ENCODE measurements at places on chromosomes 13 and 19.

DNA sequence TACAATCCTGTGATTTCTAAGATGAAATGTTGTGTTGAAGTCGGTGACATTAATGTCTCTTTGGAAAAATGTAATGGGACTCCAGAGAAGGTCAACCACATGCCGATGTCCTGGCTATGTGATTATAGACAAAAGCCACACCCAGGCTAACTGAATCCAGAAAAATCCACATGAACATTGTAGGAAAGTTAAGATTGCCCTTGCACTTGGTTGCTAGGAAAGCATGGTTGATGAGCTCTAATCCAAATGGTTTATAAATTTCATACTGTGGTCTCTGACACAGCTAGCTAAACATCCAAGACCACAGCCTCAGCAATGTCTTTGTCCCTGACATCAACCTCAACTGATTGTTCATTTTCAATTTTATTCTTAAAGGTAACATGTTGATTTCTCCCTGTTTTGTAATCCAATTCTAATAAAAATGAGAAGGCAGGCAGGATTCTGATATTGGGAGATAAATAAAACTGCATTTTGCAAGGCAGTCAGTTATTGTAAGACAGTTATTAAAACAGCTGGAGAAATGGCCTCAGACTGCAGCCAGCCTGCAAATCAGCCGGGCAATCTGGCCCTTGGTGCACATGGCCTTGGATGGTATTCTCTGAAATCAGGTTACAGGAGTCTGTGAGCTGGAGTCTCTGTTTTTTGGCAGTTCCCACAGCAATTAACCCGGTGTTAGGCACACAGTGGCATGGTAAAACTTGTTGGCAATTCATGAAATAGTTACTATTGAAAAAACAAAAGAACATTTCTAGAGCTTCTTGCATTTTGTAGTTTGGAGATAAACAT lies 93.9 kb downstream of the STARD13 start:
- peak overlapping the region; percentile 80 for H3K27ac ChIP-seq
- peak; percentile 75 for DNase-seq
- peaks cover 28% of the 10 kb centered on the region for H3K4me1 ChIP-seq
- H3K36me3 ChIP-seq, result peaks cover 3% of the 10 kb centered on the region
- no peaks in the 10 kb centered on the region for H3K27me3 ChIP-seq
- no peak overlapping the region for H3K4me3 ChIP-seq

DNA sequence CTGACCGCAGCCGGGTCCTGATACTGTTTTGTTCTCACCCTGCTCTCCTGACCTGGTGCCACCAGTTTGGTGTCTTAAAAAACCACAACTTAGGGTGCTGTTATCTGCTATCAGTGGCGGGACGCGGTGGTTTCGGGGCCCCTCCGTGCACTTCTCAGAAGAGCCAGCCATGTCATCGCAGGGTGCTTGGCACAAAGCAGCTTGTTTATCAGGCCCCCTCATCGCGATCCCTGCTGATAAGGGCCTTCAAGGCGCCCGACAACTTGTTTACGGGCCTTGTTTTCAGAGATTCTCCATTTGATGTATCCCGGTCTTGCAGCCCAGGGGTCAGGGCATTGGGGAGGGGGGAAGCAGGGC lies 58.1 kb upstream of the KLF2 start:
- H3K36me3 ChIP-seq, result no peaks in the 10 kb centered on the region
- H3K4me1 ChIP-seq, result no peaks in the 10 kb centered on the region
- no peak overlapping the region for H3K4me3 ChIP-seq
- peaks cover 38% of the 10 kb centered on the region for H3K27me3 ChIP-seq
- DNase-seq, result no peak

DNA sequence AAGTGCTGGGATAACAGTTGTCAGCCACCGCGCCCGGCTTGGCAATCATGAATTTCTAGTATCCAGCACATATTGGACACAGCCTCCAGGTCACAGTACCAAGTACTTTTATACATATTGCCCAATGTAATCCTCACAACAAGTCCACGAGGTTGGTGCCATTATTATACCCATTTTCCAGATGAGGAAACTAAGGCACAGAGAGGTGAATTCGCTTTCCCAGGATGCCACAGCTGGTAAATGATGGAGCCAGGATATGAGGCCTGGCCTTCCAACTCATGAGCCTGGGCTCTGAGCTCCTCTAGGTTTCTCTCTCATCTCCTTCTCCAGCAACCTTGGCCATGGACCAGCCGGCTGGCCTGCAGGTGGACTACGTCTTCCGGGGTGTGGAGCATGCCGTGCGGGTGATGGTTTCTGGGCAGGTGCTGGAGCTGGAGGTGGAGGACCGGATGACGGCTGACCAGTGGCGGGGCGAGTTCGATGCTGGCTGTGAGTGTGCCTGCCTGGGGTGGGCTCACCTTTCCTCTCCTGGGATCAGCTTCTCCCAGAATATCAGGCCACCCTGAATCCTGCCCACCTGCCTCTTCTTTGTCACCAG lies 7.5 kb downstream of the CCDC61 start:
- no peak for DNase-seq
- no peak overlapping the region for H3K27ac ChIP-seq
- H3K36me3 ChIP-seq, result peaks cover 12% of the 10 kb centered on the region
- no peaks in the 10 kb centered on the region for H3K4me1 ChIP-seq

DNA sequence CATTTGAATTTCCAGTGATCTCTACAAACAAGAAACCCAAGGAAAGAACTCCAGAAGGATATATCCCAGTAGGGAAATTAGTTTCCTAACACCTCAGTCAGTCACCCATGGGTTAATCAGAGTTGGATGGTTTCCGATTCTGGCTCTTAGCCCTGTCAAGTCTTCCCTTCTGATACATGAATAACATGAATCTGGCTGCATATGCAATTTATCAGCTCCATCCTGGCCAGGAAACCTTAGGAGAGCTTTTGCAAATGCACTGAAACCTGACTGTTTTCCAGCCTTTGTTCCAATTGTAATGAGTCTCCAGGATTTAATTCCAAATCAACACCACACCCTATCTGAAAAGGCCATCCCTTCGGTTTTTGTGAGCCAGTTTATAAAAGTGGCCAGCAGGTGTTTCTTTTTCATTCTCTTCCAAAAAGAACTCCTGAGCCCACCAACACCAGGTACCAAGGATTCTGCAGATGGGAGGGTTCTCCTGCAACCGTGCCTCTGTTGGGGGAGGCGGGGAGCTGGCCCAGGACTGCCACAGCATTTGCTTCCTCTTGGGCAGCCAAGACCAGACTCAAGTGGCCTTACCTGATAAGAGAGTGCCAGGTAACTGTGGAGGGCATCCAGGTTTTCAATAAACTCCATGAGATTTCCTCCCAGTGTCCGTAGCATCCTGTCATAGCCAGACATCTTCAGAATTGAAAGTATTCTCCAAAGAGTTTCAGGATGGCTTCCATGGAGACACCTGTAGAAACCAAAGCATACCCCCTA lies 77.5 kb downstream of the C13orf42 start:
- H3K27me3 ChIP-seq, result peaks cover 12% of the 10 kb centered on the region
- H3K4me3 ChIP-seq, result no peak overlapping the region
- no peak overlapping the region for H3K27ac ChIP-seq
- no peaks in the 10 kb centered on the region for H3K4me1 ChIP-seq

- no peak for DNase-seq
- H3K4me1 ChIP-seq, result no peaks in the 10 kb centered on the region
- no peak overlapping the region for H3K4me3 ChIP-seq
- no peaks in the 10 kb centered on the region for H3K36me3 ChIP-seq
- H3K27me3 ChIP-seq, result peaks cover 45% of the 10 kb centered on the region
These were observed 126.3 kb upstream of the SLC7A1 start for GRCh38 chr13:29721766-29722165.

GRCh38 chr13:40812102-40812501 lies 22.7 kb downstream of the SLC25A15 start:
- no peak overlapping the region for H3K27ac ChIP-seq
- no peak for DNase-seq
- H3K36me3 ChIP-seq, result peaks cover 19% of the 10 kb centered on the region
- H3K4me1 ChIP-seq, result peaks cover 2% of the 10 kb centered on the region

- DNase-seq, result peak; percentile 31
- peaks cover 3% of the 10 kb centered on the region for H3K4me1 ChIP-seq
- no peaks in the 10 kb centered on the region for H3K36me3 ChIP-seq
- H3K27me3 ChIP-seq, result no peaks in the 10 kb centered on the region
- H3K27ac ChIP-seq, result no peak overlapping the region
These were observed 53.6 kb downstream of the XPO4 start for GRCh38 chr13:20848944-20849343.

GRCh38 chr19:41918653-41919244 lies 9.5 kb downstream of the ERFL start:
- 0 out of 2 replicates have a peak, but pooled peaks cover 2% of the 10 kb centered on the region for H3K4me1 ChIP-seq
- no peak overlapping the region for H3K27ac ChIP-seq
- H3K36me3 ChIP-seq, result no peaks in the 10 kb centered on the region

GRCh38 chr19:27865927-27866777 lies 1346.8 kb downstream of the UQCRFS1 start:
- H3K27me3 ChIP-seq, result no peaks in the 10 kb centered on the region
- no peak overlapping the region for H3K4me3 ChIP-seq
- no peak overlapping the region for H3K27ac ChIP-seq
- DNase-seq, result no peak
- H3K4me1 ChIP-seq, result no peaks in the 10 kb centered on the region

DNA sequence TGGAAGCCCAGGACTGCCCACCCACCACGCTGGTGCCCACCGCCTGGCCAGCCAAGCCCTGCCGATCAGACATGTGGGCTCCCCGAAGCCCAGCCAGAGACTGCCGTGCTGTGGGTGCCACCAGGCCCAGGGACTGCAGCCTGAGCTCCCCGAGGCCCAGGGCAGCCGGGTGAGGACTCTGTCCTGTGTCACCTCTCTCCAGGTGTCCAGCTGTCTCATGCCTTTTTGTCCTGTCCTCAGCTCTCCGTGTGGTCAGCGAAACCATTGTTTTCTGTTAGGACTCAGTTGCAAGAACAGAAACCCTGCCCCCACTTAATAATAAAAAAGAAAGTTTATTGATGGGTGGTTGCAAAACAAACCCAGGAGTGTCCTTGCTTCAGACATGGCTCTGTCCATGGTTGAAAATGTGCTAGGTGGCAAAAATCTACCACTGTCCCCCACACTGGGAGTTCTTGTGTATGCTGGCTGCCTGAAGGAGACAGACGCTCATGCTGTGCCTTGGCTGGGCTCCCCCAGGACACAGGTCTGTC lies 9.9 kb downstream of the PLEKHF1 start:
- H3K36me3 ChIP-seq, result peaks cover 24% of the 10 kb centered on the region
- H3K4me1 ChIP-seq, result peaks cover 5% of the 10 kb centered on the region
- no peaks in the 10 kb centered on the region for H3K27me3 ChIP-seq
- no peak overlapping the region for H3K27ac ChIP-seq

DNA sequence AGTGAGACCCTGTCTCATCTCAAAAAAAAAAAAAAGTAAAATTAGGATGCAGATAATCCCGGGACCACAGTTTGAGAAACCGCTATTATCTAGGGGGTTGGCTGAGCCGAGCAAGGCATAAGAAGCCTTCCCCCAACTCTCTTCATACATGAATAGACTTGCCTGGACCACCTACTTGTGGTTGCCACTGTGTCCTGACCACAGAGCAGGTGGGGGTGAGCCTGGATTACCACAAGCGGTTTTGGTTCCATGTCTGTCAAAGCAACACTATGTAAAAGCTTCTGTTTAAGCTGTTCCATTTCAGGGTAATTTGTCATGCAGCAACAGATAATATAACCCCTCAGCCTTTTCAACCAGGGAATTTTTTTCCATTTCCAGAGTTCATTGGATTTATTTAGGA lies 3.3 kb upstream of the NAPA start:
- H3K4me3 ChIP-seq, result no peak overlapping the region
- peaks cover 4% of the 10 kb centered on the region for H3K4me1 ChIP-seq
- H3K36me3 ChIP-seq, result no peaks in the 10 kb centered on the region
- H3K27ac ChIP-seq, result no peak overlapping the region
- H3K27me3 ChIP-seq, result peaks cover 19% of the 10 kb centered on the region

GRCh38 chr19:46552891-46553290 lies 48.2 kb upstream of the CALM3 start:
- H3K27me3 ChIP-seq, result peaks cover 6% of the 10 kb centered on the region
- DNase-seq, result no peak
- H3K36me3 ChIP-seq, result no peaks in the 10 kb centered on the region
- H3K27ac ChIP-seq, result no peak overlapping the region
- no peaks in the 10 kb centered on the region for H3K4me1 ChIP-seq

GRCh38 chr13:111625526-111626315 lies 305.3 kb downstream of the TEX29 start:
- no peak overlapping the region for H3K4me3 ChIP-seq
- DNase-seq, result no peak
- H3K27ac ChIP-seq, result no peak overlapping the region

GRCh38 chr19:36210497-36210896 lies 4.0 kb downstream of the ZNF565 start:
- H3K27ac ChIP-seq, result no peak overlapping the region
- peaks cover 4% of the 10 kb centered on the region for H3K36me3 ChIP-seq
- H3K27me3 ChIP-seq, result no peaks in the 10 kb centered on the region
- H3K4me3 ChIP-seq, result no peak overlapping the region

DNA sequence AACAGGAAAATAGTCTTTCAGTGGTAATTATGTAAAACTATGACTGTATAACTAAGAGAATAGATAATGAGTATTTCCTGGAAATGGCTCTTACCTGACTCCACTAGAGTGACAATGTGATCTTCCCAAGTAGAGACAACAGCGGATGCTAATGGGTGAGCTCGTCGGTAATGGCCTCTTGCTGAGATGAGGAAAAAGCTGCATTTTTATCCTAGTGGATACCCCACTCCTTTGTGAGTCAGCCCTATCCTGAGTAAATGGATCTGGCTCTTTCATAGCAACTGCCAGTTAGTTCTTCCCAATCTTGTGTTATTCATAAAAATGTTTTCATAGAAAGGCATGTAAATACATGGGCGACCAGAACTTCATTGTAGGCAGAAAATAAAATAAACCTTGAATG lies 299.5 kb downstream of the NALCN start:
- DNase-seq, result no peak
- H3K27me3 ChIP-seq, result no peaks in the 10 kb centered on the region
- no peaks in the 10 kb centered on the region for H3K36me3 ChIP-seq
- no peaks in the 10 kb centered on the region for H3K4me1 ChIP-seq

DNA sequence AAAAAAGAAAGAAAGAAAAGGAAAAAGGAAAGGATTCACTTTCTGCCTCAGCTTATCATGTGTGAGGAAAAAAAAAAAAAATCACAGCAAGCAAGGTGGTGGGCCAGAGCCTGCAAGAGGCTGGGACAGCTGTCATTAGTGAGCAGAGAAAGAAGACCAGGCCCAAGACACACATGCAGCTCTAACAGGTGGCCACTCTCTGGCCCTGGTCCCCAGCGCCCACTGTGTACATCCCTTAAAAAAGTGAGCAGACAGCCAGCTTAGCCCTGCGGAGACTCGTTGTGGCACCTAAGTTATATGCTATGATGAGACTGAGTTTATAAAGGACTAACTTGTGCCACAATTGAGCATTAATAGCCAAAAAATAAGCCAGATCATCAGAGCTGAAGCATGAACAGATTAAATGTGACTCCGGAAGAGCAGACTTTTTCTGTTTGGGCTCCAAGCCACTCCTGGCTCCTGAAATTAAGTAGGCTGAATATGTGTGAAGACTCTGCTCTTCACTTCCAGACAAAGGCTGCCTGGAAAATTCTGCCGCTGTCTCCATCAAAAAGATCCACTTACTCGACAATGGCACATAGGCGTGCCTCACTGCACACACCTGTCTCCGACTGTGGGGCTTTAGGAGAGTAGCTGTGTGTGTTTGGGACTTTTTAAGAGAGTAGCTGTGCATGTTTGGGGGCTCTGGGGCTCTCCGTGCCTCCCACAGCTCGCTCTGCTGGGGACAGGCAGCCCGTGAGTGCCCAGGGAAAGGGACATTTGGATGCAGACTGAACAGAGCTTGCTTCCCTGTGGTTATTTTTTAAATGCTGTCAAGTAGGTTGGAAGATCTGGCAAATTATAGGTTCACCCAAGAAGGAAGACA lies 55.0 kb downstream of the LATS2 start:
- H3K27ac ChIP-seq, result peak overlapping the region; percentile 29
- DNase-seq, result no peak
- no peaks in the 10 kb centered on the region for H3K27me3 ChIP-seq
- H3K4me1 ChIP-seq, result peaks cover 18% of the 10 kb centered on the region
- peaks cover 11% of the 10 kb centered on the region for H3K36me3 ChIP-seq

All from IMR-90 (cell line).